ENCODE measurements at places on chromosomes 16 and 17.

- no peak for DNase-seq
These were observed 16.0 kb downstream of the TRIM25 start for GRCh38 chr17:56897646-56898424.

DNA sequence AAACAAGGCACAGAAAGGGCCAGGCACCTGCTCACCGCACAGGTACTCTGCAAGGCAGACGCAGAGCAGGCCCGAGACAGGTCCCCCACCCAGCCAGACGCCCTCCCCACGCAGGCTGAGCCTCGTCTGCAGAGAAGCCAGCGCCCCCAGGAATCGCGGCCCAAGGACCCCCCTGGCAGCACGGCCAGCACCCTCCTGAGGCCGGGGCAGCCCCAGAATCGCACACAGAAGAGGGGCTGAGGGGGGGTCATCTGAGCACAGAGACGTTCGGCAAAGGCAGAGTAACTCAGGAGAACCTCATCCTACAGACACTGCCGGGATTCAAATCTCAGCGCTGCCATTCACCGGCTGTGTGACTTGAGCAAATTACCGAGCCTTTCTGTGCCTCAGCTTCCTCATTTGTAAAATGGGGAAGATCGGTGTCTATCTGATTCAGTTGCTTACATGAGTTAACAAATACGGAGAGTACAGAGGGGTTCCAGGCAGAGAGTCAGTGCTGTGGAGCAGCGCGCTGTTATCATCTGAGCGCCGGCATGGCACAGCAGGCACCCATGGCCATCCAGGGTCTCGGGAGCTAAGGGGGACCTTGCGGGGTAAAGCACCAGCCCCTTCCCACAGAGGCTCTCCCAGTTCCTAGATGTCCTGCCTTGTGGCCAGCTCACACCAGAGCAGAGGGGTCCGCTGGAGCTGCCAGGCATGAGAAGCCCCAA, 10.4 kb downstream of the EMC6 start:
- DNase-seq, result no peak

DNA sequence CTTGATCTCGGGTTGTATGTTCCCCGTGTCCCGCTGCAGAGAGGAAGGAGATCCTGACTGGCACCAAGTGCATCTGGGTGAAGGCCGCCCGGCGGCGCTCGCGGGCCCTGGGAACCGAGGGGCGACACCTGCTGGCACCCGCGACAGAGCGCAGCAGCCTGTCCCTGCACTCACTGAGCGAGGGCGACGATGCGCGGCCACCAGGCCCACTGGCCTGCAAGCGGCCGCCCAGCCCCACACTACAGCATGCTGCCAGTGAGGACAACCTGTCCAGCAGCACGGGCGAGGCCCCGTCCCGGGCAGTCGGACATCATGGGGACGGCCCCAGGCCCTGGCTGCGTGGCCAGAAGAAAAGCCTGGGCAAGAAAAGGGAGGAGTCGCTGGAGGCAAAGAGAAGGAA, 7.5 kb downstream of the BTBD17 start:
- no peak for DNase-seq

DNA sequence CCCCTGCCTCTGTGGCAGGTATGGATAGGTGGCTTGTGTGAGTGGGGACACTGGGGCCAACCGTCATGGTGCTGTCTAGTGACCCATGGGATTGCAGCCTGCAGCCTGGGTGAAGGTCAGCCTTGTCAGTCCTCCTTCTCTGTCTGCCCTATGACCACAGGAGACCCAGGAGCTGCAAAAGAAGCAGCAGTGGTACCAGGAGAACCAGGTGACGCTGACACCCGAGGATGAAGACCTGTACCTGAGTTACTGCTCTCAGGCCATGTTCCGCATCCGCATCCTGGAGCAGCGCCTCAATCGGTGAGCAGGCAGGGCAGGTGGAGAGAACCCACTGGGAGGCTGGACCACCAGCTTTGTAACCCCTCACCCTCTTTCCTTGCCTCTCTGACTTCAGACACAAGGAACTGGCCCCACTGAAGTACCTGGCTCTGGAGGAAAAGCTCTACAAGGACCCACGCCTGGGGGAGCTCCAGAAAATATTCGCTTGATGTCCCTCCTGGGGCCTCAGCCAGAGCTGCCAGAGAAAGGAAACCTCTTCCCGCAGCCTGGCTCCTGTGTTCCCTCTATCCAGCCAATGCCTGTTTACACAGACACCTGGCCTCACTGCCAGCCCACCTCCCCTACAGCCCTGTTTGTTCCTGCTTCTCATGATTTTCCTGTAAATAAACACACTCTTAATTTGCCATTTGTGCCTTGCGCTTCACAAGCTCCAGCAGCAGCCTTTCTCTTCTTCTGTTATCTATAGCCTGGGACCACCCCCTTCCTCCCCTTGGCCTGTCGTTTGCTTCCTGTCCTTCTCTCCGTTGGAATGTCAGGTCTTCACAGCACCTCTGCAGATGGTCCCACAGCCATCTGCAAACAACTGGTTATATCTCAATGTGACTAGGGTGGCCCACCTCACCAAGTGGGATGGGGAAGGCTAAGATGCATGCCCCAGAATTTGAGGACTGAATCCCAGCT, 4.5 kb upstream of the KATNB1 start:
- DNase-seq, result no peak

GRCh38 chr16:89764711-89765201, 43.4 kb downstream of the ZNF276 start:
- no peak for DNase-seq

GRCh38 chr16:19884611-19885450, at the start of gene GPRC5B:
Gene GPRC5B, minus strand, starts transcription at chr16:19884848. Its CDS starts 12,003 bp downstream, at chr16:19872845.
- DNase-seq, result peak; percentile 46

DNA sequence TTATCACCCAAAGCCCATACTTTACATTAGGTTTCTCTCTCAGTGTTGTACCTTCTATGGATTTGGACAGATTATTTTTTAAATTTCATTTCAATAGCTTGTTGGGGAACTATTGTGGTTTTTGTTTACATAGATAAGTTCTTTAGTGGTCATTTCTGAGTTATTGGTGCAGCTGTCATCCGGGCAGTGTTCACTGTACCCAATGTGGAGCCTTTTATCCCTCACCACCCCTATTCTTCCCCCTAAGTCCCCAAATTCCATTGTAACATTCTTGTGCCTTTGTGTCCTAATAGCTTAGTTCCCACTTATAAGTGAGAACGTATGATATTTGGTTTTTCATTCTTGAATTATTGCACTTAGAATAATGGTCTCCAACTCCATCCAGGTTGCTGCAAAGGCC, 57.5 kb downstream of the SLFN11 start:
- DNase-seq, result no peak

DNA sequence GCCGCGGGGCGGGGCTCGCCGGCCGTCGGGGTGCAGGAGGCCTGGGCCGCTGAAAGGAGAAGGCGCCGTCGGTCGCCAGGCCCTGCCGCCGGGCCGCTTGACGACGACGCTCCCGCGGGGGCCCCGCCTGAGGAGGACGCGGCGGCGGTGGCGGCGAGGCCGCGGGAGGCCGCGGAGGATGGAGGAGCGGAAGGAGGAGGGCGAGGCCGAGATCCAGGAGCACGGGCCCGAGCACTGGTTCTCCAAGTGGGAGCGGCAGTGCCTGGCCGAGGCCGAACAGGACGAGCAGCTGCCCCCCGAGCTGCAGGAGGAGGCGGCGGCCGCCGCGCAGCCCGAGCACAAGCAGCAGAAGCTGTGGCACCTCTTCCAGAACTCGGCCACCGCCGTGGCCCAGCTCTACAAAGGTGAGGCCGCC, 430 bp downstream of the HAPSTR1 start:
- no peak for DNase-seq

DNA sequence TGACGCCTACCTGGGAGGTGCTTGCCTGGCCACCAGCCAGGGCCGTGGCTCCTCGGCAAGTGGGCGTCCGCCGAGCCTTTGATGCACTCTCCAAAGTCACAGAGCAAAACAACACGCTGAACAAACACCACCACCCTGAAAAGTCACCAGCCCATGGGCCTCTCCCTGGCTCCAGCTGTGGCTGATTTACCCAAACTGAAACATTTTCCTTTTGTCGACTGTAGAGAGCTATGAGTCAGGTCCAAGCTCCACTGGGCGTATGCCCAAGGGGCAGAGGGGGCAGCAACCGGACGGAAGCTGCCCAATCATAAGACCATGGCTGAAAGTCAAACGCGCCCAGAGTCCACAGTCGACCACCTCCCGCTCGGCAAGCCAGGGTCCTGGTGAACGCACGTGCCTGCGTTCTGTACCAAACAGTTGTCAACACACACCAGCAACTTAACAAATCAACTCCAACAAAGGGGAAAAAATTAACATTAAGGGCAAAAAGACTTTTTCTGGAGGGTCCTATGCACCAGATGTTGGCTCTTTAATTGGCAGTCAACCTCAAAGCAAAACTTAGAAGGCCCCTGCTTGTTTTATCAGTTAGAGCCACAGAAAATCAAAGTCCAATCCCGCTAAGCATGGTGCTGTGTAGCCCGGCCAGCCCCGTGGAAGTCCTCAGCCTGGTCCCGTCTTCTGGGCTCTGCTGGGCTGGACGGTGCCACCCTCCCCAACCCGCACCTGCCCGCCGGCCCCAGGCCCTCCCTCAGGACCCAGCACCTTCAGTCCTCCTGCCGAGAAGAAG, 47.3 kb downstream of the TBC1D16 start:
- DNase-seq, result peak; percentile 74

Measured in NCI-H2081 (cell line).